ENCODE measurements at places on chromosomes 12 and 14.

- DNase-seq = no peak
These were observed 16.1 kb upstream of the KRT8 start for GRCh38 chr12:52920937-52921336.

DNA sequence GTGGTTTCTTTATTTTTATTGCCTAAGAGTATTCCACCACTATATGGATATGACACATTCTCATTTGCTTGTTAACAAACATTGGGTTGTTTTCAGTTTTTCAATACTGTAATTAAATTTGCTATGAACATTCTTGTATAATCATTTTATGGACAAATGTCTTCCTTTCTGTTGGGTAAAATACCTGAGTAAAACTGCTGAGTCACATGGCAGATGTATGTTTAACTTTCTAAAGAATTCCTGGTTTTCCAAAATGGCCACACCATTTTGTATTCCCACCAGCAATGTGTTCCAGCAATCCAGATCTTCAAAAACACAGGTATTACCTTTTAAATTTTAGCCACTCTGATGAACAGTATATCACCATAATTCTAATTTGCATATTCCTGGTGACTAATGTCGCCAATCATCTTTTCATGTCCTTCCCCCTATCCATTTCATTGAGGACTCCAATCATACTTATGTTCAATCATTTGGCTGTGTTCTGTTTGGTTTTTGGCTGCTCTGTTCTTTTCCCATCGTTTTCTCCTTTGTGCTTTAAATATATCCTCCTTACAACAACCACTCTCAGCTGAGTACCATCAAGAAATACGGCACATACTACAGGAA lies 36.0 kb downstream of the CDK17 start:
- no peak for DNase-seq

DNA sequence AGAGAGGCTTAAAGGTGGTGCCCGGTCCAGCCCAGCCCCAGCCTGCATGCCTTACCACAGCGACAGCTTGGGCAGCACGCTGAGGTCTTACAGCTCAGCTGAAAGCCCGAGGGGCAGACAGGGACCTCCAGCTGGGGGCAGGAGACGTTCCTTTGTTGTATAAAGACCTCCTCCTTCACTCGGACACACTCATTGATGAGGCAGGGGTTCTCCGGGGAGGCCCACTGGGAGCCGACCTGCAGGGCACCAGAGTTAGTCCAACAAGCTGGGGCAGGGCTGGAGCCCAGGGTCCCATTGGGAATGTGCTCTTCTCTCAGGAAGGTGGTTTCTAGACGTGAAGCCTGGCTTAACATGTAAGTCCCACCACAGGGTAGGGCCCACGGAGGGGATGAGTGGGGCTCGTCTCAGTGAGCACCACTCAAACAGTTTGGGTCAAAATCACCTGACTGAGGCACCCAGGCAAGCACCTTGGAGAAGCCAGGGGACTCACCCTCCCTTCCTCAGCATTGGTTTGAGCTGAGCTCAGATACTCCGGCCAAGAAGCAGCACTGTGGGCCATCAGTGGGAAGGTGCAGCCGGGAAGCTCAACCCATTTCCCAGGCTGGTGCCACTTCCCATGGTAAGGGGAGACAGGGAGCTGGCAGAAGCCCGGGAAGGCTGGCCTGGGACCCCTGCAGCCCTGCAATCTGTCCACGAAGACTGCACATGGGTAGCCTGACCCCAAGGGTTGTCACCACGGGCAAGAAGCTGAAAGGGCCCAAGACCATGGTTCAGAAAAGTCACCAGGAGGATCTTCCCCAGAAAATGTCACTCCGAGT lies 24.3 kb upstream of the ANO2 start:
- DNase-seq = no peak

DNA sequence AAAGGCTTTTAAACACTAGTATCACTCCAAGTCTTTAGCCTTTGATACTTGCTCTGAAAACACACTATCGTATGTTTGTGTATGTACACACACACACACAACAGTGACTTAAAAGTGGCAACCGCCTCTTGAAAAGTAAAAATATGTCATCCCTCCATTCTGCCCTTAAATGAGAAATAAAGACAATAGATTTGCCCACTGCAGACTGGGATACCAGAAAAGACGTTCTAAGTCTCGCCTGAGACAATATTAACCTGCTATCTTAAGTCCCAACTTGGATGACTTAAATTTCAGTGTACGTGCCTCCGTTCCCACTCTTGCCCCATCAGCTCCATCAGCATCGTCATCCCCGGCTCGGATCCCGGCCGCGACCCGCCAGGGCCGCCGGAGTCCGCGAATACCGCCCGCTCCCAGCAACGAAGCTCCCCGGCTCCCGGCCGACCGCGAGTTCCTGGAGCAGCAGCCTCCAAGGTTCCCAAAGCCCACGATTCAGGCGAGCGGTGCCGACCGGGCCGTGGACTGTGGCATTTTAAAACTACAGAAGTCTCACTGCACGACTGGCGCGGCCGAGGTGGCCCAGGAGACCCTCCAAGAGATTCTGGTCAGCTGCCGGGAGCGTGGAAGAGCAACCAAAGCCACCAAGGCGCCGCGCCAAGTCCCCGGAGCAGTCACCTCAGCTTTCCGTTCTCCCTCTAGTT lies 2.8 kb upstream of the ARID2 start:
- DNase-seq = peak; percentile 30

DNA sequence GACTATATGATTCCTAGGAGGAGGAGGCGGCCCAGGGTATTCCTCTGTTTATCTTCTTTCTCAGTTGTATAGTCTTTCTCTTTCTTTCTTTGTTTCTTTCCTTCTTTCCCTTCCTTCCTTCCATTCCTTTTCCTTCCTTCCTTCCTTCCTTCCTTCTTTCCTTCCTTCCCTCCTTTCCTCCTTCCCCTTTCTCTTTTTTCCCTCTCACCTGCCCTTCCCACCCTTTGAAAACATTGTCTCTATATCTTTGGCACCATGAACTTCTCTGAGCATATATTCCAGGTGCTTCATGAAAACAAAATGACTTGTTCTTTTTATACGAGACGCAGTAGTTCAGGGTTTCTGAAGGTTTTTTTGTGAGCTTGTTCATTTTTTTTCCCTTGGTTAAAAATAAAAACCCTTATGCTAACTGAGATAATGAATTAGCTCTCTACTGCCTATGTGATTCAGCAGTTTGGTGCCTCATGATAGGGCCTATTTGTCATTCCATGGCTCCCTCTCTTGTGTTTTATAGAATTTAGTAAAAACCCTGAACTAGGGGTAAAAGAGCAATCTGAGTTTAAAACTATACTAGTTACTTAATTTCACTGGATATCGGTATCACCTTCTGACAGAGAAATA lies 3.2 kb upstream of the TESPA1 start:
- no peak for DNase-seq

DNA sequence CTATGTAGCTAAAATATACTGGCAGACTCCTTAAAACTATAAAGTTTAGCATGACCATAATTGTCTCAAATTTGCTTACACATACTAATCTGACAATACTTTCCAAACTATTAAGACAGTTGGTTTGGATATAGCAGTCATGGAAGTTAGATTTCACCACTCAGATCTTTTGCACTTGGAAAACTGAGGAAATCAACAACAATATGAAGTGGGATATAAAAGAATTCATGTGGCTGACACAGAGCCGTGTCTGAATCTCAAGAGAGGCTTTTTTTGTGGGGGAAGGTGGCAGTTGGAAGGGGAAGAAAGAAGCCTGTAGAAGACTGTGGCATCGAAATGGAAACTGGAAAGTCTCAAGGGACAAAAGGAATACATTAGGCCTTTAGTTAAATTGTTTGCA lies 166.6 kb upstream of the FLRT2 start:
- no peak for DNase-seq

DNA sequence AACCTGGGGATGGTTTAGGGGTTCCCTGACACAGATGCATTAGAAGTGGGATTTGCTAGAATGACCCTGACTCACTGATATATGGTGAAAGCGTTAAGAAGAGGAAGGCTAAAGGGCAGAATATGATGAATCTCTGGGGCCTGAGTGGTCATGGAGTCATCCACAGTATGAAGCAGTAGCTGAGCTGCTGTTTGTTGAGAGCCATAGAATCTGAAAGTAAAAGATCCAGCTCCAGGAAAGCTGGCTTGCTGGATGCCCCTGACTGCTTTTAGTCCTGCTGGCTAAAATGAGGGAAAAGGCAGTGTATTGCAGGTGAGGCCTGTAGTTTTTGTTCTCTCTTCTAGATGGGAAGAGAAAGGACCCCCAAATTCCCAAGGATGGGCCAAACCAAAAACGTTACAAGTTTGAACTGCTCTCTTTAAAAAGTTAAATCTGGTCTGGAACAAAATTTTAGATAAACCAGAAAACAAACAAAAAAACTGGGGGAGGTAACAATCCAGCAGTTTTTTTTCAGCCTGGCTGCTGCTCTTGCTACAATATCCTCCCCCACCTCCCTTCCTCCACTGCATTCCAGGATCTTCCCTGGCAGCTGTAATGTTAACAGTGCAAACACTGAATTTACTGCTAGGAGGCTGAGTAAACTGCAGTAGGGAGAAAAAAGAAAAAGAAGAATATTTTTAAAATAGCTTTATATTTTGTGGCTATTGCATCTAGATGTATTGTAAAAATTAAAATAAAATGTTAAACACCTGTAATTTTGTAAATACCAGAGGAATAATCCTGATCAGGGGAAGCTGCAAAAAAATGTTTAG lies 16.5 kb downstream of the SEL1L start:
- no peak for DNase-seq

GRCh38 chr14:92663049-92663448 lies 85.4 kb downstream of the LGMN start:
- DNase-seq = no peak

- DNase-seq = no peak
These were observed 129.7 kb upstream of the FUT8 start for GRCh38 chr14:65282896-65283253.

DNA sequence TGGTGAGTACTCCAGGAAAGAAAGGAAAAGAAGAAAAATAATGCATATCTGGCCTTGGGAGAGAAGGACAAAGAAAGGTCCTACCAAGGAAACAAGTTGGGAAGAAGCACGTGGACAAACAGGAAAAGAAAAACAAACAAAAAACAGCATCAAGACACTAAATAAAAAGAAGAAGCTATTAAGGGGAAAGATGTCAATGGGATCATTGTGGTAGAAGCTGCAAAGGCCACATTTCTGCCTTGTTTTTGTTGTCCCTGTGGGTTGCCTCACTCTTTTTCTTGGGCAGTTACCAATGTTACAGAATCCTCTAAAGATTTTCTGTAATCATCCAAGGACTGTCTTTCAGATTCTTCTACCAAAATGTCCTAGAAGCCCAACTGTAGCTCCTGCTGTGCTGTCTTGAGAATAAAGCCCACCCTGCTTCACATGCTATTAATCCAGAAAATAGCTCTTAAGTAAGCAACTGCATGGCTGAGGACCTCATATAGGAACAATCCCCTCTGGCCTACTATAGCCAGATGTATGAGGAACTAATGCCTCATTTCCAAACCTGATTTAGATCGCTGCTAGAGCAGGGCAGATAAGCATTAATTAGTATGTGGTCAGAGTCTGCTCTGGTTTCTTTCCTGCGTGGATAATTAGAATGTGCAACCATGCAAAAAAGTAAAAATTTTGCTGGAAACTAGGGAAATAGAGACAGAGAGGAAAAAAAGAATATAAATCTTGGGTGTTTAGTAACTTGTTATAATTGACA lies 10.2 kb upstream of the CPNE8 start:
- DNase-seq = no peak

GRCh38 chr12:113022563-113023297 lies 33.8 kb upstream of the DTX1 start:
- DNase-seq = no peak

DNA sequence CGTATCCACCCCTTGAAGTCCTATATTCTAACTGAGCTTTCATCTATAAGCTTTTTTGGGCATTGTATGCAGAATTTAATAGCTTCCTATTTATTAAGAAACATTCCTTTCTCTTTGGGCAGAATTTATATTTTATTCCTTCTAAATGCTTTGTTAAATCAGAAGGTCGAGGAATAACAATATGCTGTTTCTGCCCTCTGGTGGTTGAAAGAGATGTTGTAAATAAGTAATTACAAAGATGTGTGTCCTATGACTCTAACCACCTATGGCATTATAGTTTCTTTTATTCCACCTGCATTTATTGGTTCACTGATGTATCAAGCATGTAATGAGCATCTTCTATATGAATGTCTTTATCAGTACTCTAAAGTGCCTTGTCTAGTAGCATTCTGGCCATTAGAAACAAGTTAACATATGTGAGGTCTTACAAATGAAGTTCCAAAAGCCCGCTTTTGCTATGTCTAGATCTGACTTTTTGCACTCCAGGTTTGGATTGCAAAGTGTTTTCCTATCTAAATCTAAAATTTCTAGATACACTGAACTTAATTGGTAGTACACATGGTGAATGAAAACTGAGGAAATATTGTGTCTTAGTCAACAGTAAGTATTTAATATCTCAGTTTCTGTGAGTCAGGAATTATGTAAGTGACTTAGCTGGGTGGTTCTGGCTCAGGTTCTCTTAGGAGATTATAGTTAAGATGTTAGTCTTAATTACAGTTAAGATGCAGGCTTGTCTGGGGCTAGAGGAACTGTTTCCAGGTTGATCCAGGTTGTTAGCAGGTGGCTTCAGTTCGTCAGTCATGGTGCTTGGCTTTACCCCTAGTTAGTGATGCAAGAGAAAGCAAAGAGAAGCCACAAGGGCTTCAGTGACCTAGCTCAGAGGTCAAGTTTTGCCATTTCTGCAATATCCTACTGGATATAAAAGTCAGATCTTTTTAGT lies 57.5 kb downstream of the PLEKHA5 start:
- no peak for DNase-seq

GRCh38 chr14:25004389-25004809 lies 45.5 kb downstream of the STXBP6 start:
- DNase-seq = no peak

GRCh38 chr14:79511146-79511545 lies 700.2 kb downstream of the DIO2 start:
- DNase-seq = no peak

DNA sequence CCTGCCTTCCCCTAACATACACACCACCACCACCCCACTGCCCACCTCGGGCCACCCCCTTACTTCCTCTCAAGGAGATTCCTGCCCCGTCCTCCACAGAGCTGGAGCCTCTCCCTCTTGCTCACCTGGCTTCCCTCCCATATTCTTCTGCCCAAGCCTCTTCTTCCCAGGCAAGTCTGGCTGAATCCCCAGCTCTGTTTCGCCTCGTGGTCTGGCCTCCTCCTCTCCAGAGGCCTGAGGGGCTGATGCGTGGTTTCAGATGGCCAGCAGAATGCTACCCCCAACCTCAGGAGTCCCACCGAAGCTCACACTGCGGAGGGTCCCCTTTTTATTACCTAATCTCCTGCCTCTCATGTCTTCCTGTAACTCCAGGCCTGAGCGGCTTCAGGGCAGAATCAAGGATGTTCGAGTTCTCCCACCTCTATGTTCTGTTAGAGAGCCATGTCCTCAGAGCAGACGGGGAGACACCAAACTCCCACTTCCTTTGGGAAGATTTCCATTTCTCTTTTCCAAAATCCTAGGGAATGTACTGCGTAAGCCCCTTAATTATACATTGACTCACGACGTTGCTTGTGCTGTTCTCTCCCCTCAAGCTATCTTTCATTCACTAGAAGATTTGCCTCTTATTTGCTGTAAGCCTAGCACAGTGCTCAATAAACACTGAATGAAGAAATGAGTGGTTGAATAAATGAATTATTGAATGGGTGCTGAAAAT lies 33.9 kb upstream of the LTBP2 start:
- no peak for DNase-seq

All from stimulated activated CD4-positive, alpha-beta T cell treated with anti-CD3 and anti-CD28 coated beads, Interleukin-4, amount 100 ng/mL, for 1 hour (primary cell).